ENCODE measurements at places on chromosomes 2 and 18. TPM values are rescaled to one million over a fixed set of nuclear protein-coding genes. Genes with fewer than 3 reads are reported as not detected.
A peak's percentile ranks its signal among the peaks of the same experiment; 100 is the strongest.

The FOXI3 gene
- total RNA-seq: not detected

The CDH20 gene
- 0.16 TPM for total RNA-seq

The GALNT5 gene
- 0.47 TPM for total RNA-seq

The LOXHD1 gene
- total RNA-seq: 0.25 TPM

The HOXD10 gene
- 35.4 TPM for total RNA-seq

The TEX44 gene
- not detected for total RNA-seq

The GTF3C2 gene
- 59.3 TPM for total RNA-seq

The HOXD8 gene
- 76.5 TPM for total RNA-seq

- DNase-seq: no peak
Measured at GRCh38 chr2:157459486-157459885, 15.6 kb upstream of the CYTIP start.

DNA sequence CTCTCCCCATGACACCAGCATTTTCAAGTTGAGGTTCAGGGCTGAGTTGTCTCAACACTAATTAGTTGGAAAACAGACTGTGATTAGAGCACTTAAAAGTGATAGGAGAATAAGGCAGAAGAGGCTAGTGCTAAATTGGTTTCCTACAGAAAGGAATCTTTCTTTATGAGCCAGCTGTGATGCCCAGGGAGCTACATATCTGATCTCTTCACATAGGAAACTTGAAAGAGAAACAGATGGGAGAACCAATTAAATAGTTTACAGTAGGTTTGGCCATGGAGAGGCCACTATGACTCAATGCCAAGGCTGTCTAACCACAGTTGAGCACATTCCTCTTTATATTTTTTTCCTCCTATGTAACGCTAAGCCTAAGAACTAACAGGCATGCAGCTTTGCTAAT lies 418.3 kb upstream of the CYRIA start:
- DNase-seq: no peak

- DNase-seq: no peak
Measured at GRCh38 chr2:128513961-128514283, 195.3 kb upstream of the HS6ST1 start.

DNA sequence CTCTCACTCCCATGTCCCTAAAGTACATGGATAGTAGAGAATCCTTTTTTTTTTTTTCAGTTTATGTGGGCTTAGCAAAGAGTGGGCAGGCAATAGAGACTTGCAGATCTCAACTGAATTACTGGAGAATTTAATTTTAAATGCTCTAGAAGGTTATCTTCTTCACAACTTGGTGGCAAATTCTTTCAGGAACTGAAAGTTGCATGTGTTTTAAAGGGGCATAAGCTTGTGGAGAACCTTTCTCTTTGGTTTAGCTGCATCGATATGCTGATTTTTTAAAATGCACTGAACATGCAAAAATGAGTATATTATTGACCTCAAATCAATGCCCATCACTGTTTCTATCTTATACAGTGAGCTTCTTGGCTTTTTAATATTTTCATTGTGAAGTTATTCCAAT lies 24.9 kb upstream of the GALNT3 start:
- DNase-seq: no peak

- no peak for DNase-seq
Measured at GRCh38 chr18:8826971-8827370, 121.6 kb downstream of the MTCL1 start.

DNA sequence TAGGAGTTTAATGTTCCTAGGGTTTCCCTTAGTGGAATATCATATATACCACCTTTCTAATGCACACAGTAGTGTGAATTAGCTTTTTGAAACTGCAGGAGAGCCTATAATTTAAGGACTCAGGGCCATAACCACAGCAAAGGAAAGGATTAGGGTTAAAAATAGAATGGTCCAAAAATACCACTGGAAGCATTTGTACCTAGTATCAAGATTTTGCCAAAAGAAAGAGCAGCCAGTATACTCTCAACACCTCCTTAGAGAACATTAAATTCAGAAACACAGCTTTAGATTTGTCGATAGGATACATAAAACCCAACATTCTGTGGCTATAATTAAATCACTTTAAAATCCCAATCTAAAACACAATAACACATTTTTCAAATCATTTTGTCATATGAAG lies 634.9 kb downstream of the EPHA4 start:
- DNase-seq: no peak

DNA sequence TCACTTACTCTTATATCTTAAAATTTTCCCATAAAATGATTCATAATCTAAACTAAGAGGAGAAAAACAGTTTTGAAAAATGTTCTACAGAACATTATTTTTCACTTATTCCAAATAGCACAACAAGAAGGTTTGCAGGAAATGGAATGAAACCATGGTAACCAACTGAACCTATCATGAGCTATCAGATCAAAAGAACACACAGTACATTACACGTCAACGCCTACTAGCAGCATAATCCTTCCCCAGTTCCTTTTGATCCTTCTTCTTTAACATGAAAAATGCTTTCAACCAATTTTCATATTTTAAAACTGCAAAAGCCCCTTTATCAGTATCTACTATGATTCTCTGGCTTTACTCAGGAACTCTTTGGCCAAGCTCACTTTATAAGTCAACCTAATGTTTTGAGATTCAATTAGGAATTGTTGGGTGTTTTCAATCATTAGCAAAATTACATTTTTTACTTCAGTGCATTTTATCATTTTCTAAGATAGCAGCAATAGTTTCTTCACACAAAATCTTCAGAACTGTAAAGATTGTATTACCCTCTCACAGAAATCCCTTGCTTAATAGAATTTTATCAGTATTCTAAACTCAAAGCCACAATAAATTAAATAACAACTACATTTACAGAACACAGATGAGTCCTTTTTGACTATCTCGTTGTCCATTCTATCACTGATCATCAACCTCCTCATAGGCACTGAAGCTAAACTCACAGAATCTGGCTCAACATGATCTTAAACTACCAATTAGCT lies 102.5 kb downstream of the CHN1 start:
- no peak for DNase-seq

DNA sequence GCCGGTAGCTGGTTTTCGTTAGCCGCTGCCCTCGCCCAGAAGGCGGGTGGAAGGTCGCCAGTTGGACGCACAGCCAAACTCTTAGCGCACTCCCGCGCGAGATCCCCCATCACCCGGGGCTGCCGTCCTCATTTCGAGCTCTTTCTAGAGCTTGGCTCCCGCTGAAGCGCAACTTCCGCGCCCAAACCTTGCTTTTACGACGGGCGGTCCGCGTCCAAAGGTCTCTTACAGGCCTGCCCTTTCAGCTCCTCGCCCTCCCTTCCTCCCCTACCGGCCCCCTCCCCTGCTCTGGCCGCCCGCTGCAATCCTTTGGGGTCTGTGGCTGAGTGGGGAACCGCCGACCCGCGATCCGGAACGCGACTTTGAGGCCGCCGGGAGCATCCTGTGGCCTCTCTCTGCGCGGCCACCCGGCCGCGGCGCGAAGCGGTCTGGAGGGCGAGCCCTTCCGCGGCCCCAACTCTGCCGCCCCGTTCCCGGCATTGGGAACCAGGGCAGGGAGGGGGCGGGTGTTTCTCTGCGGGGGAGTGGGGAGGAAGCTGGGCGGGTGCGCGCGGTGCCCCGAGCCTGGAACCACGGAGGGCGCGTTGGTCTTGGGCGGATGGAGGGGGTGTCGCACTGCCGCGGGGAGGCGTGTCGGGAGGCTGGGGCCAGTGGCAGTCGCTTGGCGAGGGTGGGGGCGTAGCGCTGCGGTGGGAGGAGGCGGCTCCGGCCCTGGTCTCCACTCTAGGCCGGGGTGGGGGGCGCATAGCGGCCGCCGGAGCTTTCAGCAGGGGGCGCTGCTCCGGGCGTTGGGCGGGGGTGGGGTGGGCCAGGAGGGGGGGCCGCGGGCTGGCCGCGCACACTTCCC lies at the start of gene GDF7:
GDF7 (plus strand) TSS at position 841 of the 847 bp plus-strand sequence. CDS start 96 bp downstream, outside the sequence.
- peak; percentile 64 for DNase-seq

- no peak for DNase-seq
Measured at GRCh38 chr2:60742419-60742818, 13.6 kb upstream of the PAPOLG start.

DNA sequence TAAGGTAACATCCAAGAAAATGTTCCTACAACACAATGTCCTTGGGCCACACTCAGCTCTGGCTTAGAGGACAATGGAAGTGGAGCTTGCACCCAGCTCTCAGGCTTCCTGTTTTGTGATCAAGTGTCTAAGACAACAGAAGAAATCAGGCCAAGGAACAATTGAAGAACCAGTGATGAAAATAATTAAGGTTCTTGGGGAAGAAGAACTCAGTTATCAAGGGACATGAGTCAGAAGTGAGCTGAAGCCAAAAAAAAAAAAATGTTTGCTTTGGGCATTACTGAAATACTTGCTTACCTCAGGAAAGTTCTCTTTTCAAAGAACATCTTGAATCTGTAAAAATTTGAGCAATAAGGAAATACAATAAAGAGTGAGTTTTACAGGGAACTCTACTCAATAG lies 299.0 kb downstream of the FBXO15 start:
- DNase-seq: no peak

GRCh38 chr18:23306822-23307221 lies 146.3 kb upstream of the RIOK3 start:
- DNase-seq: no peak

GRCh38 chr18:23897291-23897690 lies 117.3 kb upstream of the TTC39C start:
- no peak for DNase-seq

GRCh38 chr2:8078705-8079104 lies 603.2 kb upstream of the ID2 start:
- no peak for DNase-seq
